ENCODE measurements at places on chromosomes 11 and 22.

DNA sequence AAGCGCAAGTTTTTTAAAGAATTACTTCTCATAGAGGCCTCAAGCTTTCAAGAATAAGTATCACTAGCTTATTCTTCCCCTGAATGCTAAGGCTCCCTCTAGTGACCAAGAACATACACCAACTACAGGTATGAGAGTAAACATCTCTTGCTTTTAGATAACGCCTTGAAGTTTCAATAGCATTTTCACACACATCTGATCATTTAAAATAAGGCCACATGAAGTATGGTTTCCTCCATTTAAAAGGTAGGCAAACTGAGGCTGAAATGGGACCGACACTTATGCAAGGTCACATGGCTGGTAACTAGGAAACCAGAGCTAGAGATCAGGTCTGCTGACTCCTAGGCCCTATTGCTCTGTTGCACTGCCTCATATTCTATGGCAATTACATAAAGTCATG lies 66.5 kb downstream of the CCDC34 start:
- DNase-seq = no peak

DNA sequence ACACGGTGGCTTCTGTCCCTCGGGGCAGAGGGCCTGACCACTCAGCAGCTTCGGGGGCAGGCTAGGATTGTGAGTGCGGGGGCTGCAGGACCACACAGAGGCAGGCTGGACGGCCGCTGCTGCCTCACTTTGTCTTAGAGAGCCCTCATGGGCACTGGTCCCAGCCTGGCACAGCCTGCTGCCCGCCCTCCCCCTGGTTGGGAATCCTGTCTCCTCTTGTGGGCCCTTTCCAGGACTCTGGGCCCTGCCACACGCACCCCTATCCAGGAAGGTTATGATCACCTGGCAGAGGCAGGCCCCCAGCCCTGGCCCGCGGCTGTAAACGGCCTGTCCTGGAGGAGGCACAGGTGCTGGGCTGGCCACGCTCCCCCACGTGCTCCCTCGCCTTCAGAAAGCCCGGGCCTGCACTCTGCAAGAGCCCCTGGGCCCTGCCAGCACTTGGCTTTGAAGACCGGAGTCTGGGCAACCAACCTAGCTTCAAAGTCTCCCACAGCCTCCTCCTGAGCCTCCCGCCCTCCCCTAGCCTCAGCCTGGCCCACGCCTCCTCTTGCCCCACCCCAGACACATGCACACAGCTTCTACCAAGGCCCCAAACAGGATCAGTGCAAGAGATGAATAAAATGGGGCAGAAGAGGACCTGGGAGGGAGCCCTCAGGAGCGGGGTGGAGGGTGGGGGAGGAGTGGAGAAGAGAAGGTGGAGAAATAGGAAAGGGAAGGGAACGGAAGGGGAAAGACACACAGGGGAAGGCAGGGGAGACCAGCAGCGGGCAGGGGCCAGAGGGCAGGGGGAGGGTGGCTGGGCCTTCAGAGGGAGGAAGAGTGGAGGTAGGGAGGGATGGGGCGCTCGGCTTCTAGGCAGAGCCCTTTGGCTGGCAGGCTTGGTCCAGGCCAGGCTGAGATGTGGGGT lies 31.0 kb downstream of the SYT7 start:
- DNase-seq = no peak

GRCh38 chr11:3807909-3808860 lies at the start of gene PGAP2:
TSS of gene PGAP2 (plus strand) at chr11:3808560. CDS start at chr11:3811260, 2,700 bp downstream.
- peak; percentile 36 for DNase-seq

DNA sequence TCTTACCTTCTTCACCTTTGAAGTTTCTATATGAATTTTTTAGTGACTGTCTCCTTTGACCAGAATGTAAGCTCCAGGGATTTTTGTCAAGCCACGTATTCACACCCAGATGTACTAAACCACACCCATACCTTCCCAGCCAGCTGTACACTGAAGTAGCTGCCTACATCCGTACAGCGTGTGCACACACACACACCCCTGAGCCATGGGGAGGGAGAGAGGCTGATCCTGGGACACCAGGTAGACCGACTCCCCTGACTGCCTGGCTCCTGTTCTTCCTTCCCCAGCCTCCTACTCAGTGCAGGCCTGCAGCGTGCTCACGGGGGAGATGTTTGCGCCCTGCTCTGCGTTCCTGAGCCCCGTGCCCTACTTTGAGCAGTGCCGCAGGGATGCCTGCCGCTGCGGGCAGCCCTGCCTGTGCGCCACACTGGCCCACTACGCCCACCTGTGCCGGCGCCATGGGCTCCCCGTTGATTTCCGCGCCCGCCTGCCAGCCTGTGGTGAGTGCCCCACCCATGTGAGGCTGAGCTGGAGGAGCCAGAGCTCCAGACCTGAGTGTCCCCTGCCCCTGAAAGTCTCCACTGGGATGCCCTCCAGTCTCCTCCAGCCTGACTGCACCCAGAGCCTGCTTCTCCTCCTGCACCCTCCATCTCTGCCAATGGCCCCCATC lies 25.9 kb downstream of the OTOG start:
- DNase-seq = no peak

- no peak for DNase-seq
These were observed 380.0 kb upstream of the NARS2 start for GRCh38 chr11:78954696-78955095.

- no peak for DNase-seq
These were observed 31.6 kb upstream of the A4GALT start for GRCh38 chr22:42752230-42752746.

DNA sequence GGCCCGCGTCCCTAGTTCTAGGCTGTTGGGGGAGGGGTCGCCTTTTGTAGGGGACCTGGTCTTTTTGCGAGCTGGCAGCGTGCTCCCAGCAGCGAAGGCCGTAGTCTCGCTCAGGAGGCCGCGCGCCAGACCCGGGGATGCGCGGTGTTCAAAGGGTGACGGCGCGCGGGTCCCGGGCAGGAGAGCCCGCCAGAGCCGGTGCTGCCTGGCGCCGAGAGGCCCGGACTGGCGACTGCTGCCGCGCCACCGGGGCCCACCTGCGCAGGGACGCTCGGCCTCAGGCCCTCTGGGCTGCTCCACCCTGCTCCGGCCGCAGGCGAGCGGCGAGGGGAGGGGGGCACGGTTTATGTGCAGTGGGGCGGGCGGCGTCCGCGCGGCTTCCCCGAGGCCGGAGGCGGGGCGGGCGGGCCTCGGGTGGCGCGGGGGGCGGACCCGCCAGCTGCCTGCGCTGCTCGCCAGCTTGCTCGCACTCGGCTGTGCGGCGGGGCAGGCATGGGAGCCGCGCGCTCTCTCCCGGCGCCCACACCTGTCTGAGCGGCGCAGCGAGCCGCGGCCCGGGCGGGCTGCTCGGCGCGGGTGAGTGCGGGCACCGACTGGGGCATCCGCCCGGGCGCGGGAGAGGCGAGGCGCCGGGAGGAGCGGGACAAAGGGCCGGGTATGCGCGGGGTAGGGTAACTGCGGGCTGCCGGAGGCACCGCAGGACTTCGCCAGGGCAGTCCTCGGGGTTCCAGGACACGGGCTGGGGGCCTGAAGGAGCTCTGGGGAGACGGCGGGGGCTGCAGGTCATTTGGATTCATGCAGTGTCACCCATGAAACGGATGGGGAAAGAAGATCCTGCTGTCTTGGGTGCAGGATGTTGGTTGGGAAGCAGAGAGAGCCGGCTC lies at the start of gene PRSS23:
PRSS23 (plus strand) TSS at position 467 of the 884 bp plus-strand sequence. CDS start 7,102 bp downstream, outside the sequence.
- peak; percentile 20 for DNase-seq

DNA sequence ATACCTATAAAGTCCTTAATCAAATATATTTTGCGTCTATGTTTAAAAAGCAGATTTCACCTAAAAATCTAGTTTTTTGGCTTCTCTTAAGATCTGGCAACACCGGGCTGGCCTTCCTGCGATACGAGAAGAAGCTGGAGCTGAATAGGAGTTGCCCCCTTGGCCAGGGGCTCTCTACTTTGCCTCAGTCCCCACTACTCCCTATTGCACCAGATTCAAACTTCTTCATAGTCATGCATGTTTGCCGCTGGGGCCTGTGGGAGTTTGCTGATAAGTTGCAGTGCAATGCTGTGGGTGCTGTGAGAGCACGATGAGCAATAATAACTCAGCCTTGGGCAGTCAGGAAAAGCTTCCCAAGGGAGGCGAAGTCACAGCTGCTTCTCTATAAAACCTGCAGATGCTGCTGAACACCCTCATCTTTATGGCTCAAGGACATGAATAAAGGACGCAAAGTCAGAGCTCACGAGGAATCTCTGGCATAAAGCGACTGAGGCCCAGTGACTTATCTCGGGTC lies 15.2 kb upstream of the EIF3D start:
- DNase-seq = no peak

DNA sequence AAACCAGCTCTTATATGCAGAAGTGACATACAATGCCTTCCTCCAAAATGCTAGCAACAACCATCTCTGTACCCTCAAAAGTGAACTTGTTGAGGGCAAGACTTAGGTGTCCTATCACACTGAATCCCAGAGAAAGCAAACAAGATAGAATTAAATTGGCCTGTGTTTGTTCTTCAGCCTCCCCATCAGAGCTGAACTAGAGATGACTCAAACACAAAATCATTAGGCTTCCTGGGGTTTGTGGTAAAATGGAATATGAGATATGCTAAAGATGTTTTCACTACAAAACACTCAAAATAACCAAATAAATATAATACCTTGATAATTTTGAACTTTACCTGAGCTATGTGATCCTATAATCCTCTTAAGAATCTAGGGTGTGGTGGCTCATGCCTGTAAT lies 31.6 kb downstream of the ZNF214 start:
- no peak for DNase-seq

DNA sequence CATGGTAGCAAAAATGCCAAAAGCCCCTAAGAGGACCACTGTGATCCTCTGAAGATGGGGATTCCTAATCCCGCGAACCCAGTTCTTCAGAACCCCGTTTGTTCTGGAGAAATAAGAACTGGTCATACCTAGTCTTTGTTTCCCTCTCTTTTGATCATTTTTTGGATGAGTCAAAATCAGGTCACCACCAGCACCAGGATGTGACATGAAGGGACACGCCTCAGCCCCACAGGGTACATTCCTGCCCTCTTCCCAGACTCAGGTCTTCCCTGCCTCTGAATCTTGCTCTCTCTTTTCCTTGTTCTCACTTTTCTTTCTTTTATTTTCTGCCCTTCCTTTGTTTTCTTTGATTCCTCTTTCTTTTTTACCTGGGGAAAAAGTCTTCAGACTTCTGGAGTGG lies 14.6 kb upstream of the ANO1 start:
- DNase-seq = no peak

DNA sequence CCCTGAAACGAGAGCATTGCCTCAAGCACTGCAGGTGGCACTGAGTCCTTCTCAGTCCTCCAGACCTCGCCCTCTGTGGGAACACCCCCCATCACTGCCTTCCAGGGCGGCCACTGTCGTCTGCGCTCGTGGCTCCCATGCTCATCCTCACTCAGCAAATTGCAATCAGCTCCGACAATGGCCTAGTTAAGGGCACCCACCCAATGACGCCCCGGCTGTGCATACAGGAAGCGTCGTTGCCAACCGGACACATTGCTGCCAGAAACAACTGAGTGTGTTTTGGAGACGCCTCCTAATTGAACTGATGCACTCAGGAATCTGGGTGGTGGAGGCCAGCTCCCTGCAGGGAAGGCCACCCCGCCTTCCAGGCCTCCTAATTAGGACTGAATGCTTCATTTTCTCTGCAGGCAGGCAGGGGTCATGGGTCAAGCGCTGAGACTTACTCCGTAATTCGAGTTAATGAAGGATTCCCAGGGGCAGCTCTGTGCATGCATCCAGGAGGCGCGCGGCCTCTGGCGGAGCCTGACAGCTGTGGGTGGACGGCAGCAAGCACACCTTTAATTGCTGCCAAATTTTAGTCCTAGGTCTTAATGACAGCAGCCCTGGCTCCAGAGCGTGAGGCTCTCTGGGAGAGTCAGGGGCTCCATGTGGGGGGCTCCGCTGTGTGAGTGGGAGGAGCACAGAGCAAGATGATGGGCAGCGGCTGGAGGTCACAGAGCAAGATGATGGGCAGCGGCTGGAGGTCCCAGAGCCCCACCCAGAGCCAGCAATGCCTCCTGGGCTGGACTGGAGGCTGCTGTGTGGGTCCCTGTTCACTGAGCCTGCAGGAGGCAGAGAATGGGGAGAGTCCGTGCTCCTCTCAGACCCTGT lies 199.0 kb downstream of the BRD1 start:
- DNase-seq = no peak

DNA sequence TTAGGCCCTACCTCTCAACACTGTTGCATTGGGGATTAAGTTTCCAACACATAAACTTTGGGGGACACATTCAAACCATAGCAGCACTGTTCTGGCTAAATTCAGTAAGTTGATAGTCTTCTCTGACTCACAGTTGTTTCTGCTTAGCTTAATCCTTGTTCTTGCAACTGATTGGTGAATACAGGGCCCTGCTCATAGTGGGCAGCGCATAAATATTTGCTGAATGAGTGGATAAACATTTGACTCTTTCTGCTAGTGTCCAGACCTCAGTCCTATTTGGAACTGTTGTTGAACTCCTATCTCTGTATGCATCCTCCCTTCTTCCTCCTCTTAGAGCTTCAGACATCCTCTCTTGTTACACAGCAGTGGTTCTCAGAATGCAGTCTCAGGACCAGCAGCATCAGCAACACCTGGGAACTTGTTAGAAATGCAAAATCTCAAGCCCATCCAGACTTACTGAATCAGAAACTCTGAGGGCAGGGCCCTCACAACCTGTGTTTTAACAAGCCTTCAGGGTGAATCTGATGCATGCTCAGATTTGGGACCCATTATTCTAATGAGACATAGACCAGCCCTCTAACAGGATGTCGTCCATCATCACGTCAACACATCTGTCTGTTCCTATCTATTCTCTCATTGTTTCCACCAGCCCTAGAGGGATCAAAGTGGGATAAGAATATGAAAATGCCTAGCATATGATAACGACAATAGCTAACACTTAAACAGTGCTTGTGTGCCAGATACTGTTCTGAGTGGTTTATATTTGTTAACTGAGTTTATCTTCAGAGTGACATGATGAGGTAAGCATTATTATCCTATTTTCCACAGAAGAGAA lies 22.3 kb downstream of the SPON1 start:
- DNase-seq = no peak
